ENCODE measurements at places on chromosomes 1 and 21.
A peak's percentile ranks its signal among the peaks of the same experiment; 100 is the strongest.

DNA sequence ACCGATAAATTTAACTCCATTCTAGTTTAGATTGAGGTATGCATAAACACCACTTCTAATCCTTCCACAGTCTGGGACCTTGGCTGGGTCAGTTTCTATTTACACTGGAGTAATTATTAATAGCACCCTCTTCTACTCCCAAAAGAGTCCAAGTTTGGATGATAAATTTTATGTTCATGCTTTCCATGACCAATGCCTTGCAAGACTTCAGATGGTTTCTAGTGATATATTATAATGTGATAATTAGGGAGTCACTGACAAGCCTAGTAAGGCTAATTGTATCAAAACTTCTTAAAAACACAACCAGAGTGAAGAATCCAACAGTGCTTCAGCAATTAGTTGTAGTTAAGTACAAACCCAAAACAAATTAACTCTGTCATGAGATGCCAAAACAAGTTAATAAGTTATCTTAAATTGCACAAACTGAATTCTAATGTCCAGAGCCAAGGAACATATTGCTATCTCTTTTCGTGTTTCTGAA, 489.6 kb downstream of the TTLL7 start:
- no peak for DNase-seq

DNA sequence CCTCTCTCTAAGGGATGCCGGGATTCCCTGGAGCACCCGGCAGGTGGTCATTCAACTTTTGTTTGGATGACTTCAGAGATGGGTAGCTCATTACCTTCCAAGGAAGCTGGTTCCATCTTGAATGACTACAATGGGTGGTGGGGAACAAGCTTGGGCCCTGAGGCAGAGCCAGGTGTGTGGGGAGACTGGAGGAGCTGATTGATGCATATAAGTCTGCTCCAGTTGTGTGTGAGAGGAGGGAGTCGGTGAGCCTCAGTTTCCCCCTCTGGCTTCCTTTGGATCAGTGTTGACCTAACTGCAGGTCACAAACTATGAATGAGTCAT, 133.8 kb upstream of the ZBTB40 start:
- no peak for DNase-seq

- no peak for DNase-seq
Observed at GRCh38 chr1:64098436-64098835, 105.0 kb upstream of the UBE2U start.

DNA sequence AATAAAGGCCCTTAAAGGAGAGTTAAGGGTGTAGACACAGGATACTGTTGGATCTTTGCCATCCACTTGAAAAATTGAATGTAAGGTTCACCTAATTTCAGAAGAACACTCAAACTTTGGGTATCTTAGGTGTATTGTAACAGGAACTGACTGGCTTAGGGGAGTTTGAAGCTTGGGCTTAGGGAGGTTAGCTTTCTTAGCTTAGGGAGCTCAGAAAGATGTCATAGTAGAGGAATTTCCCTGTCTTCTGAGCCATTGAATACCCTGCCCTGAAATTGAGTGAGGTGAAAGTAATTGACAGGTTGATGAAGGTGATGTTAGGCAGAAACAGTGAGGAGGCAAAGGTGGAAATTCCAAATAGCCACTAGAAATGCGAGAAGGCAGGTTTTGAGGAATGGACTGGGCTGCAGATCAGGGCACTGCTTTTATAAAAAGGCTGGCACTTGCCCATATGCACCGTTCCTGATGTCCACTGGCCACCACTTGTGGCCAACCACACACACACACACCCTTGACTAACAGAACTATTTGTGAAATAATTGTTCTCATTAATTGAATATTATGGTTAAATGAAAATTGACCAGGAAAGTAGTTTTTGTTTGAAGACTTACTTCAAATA, 16.5 kb downstream of the BACH1 start:
- no peak for DNase-seq

DNA sequence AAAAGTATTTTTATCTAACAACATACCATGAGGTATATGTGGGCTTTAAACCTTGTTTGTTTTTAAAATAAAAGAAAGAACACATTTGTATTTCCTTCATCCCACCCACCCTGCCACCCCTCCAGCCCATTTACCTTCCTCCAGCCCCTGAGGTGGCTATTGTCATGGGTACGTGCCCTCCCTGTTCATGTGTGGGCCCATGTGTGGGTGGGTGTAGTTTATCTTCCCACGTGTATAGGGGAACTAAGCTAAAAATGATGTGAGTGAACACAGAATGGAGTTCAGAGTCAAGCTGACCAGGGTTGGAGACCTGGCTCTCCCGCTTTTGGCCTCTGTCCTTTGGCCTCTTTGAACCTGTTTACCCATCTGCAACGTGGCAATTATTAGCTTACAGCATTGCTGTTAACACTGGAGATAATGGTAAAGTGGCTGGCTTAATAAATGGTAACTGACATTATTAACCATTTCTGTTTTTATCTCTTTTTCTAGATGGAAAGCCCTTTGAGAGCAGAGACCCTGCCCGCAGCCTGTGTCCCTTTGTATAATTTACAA, 78.1 kb upstream of the WDR26 start:
- peak; percentile 71 for DNase-seq

GRCh38 chr1:58966103-58966916, 182.5 kb upstream of the JUN start:
- no peak for DNase-seq

DNA sequence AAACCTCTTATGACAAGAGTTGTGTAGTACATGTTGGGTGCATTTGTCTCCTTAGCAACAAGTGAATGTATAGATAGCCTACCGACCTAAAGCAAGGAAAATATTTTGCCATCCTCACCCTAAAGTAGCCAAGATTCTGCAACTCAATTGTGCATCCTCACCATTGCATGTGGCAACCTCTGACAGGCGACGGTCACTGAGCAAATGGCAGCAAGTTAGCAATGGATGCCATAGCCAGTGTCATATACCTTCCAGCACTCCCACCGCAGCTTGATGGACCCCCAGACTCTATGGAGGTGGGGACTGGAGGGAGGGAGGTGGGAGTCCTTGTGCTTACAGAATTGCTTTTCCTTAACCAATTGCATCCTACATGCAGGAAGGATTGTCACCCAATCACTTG, 17.0 kb downstream of the PROX1 start:
- no peak for DNase-seq

DNA sequence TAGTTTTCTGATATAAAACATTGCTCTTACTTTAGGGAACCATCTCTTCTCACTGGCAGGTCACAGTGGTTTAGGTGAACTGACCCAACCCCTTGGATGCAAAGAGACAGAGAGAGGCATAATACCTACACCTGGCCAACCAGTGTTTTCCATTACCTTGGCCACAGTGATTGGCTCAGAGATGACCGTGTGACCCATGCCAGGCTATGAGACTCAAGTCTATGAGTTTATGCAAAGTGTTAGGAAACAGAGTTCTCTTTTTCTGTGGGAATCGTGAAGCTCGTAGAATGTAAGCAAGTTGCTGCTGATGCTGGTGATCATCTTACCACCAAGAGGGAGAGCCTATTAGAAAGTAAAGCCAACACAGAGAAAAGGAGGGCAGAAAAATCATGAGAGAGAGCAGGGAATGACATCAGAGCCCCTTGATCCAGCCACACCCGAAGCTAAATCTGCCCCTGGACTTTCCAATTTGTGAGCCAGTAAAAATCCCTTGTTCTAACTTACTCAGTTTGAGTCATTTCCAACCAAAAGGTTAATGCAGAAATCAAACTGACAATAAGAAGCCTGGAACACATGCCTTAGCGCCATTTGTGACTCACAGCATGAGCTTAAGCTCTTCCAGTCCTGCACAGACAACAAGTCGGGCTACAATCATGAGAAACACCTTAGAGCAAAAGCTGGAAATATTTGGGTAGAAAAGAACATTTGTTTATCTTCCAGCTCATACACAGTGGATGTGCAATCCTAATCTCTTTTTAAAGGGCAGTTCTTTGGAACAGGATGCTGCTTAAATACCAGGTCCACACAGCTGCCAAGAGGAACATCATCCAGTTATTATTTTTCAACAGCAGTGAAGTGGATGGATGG, 81.3 kb upstream of the KAZN start:
- DNase-seq = no peak

GRCh38 chr1:33606272-33606671, 133.8 kb downstream of the ZSCAN20 start:
- no peak for DNase-seq

DNA sequence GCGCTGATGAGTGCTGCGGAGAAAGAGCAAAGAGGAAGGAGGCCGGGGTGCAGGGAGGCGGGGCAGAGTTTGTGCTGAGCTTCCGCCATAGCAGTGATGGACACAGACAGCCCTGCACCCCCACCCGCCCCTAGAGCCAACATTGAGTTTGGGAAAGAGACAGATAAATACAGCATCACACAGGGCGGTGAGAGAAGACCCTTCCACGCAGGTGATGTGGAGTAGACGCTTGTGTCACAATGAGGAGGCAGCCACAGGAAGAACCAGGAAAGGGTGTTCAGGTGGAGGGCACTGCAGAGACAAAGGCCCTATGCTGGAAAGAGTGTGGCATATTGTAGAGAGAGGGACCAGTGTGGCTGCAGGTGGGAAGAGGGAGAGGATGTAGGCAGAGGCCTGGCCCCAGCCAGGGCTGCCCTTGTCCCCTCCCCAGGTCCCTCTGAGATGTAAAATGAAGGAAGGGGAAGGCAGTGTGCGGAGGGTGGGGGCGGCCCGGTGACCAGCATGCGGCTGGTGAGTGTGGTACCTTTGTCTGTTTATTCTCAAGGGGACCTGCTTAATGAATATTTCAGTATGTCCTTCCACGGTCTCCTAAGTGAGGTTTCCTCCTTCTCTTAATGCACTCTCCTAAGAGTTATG, 194.4 kb upstream of the TMEM51 start:
- DNase-seq = no peak

DNA sequence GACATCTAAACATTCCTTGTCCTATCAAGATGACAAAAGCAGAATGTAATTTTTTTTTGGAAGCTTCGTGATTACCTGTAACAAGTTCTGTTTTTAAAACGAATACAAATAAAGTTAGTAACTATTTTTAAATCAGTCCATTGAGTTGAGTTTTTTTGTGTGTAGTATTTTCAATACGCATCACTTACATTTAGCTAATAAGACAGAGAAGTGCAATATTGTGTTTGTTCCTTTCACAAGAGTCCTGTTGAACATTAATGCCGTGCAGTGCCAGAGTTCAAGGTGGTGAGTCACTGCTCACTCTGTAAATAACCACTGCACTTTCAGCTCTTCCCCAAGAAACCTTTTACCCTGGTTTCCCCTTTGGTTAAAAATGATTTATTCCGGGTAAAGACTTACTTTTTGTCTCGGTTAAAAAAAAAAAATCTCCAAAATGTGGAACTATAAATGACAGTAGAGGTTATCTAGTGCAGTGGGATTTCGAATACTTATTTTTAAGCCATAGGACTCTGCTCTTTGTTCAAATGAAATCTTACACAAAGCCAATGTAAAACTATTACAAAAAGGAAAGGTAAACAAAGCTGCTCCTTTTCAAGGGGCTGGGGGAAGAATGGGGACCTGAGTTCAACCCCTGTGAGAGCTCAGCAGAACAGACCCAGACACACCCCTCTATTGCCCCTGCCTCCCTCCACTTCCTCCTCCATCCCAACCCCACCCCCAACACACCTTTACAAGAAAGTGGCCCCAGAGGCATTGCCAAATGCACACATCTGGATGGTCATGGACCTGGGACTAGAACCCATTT, 14.8 kb upstream of the NCMAP start:
- no peak for DNase-seq

DNA sequence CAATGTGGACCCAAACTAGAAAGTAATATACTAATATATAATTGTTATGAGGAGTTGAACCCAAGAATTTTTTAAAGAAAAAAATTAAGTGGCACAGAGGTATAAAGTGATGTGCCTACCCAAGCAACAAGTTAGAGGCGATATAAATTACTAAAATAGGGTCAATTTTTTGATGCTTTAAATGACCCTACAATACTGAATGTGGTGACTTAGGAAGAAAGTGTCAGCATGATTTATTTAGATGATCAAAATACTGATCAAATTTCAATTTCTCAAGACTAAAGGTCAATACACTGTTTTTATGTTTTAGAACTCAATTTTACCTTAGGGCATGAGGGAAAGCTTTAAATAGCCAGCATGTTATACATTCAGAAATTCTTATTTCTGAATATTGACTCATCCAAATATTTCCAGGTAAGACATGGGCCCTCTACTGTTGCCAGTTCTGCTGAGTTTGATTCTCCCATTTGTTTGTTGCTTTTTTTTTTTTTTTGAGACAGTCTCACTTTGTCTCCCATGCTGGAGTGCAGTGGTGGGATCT, 20.1 kb downstream of the SCAF4 start:
- no peak for DNase-seq

GRCh38 chr1:13808729-13809131, 108.7 kb downstream of the PRDM2 start:
- DNase-seq = peak; percentile 64

DNA sequence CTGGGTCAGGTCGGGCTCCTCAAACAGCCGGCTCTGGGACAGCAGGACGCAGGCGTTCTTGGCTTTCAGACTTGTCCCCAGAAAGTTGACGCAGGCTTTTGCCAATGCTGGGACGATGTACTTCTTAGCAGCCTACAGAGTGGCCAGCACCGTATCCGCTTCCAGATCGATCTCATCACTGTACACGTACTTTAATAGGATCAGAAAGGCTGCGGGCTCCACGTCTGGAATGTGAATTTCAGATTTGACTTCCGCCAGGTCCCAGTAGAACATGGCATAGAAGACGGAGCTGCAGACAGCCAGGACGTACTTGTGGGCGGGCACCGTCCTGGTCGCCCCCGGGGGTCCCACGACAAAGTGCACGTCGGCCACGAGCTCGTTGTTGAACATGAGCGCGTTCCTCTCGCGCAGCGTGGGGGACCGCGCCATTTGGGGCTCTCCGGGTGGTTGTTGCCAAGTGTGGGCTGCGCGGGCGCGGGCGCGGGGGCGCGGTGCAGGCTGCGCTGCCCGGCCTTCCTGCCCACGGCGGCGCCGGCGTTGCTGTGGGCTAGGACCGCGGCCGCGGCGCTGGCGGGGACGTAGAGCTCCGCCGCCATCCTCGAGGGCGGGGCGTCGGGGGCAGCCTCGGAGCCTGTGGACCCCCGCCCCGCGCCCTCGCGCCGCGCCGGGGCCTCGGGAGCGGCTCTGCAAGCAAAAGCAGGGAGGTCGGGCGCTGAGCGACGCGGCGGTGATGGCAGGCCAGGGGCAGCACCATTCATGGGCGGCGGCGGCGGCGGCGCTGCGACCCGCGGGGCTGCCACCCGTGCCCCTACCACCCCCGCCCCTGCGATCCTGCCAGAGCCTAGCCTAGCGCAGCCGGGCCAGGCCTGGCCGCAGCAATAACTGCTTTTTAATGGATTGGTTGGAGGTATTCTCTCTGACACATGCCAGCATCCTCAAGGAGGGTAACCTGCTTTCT, 10.6 kb downstream of the CNR2 start:
- DNase-seq = no peak

- no peak for DNase-seq
Observed at GRCh38 chr21:36949171-36950141, 17.0 kb downstream of the HLCS start.
